ENCODE measurements at places on chromosomes 4 and X.

DNA sequence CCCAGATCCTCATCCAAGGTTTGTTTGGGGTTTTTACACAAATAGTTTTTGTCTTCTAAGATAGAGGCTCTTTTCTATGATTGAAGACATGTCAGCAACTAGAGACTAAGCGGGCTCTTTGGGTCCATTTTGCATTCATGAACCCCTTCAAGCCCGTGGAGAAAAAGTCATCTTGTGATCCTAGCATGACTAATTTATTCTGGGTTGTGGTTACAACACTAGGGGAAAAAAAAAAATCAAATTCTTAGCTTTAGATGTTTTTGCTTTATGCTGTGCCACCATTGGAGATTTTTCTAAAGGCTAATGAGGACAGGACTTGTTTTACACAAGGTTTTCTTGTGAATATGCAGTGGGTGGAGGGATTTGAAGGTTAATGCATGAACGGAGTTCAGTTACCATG is 440.0 kb downstream of the PCDH7 start:
- no peak for DNase-seq

GRCh38 chrX:155115174-155115819 is 44.0 kb downstream of the BRCC3 start:
- DNase-seq, result no peak

GRCh38 chrX:44946771-44947170 is 73.8 kb downstream of the KDM6A start:
- DNase-seq, result no peak

DNA sequence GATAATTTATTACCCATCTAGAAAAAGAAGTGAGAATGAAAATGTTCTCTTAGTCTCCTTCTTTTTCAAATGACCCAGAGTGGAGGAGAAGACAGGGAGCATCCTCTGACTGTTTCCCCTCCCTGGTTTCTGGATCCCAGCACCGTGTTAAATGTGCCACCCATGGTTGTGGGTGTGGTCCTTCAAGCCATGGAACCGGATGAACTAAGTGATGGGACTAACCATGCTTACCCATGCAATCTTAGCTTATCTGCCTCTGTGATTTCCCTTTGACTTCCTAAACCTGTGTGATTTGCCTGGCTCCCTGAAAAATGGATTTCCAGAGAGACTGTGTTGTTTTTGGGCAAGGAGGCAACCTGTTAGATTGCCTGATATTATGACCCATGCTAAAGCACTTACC is 437.1 kb downstream of the MAGEB5 start:
- DNase-seq, result no peak

GRCh38 chrX:74680391-74680790 is 66.0 kb upstream of the RLIM start:
- no peak for DNase-seq

GRCh38 chrX:19731307-19731820 is 156.0 kb downstream of the SH3KBP1 start:
- DNase-seq, result no peak

DNA sequence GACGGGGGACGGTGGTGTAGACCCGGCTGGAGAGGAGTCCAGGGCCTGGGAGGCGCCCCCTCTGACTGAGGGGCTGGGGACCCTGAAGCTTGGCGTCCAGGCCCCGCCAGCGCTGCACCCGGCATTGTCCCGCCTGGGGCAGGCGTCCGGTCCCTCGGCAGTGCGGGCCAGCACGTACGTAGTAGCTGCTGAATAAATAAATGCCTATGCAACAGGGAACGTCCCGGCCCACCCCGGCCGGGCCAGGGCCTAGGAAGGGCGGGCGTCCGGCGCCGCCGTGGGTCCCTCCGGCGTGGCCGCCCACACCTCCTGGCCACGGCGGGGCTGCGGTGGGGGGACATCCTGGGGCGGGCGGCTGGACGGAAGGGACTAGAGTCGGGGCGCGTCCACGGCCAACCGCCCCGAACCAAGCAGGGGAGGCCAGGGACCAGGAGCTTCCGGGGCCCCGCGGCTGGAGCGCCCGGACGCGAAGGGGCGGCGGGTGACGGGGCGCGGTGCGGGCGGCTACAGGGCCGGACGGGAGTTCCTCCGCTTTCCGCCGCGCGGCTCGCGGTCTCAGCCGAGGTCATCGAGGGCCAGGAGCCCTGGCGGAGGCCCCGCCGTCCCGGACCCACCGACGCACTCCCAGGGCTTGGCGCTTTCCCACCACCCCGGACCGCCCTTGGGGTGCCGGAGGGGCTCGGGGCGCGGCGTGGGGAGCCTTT is 886 bp upstream of the WWC2 start:
- peak; percentile 65 for DNase-seq

GRCh38 chrX:5775846-5776430 is 452.7 kb downstream of the NLGN4X start:
- DNase-seq, result no peak

DNA sequence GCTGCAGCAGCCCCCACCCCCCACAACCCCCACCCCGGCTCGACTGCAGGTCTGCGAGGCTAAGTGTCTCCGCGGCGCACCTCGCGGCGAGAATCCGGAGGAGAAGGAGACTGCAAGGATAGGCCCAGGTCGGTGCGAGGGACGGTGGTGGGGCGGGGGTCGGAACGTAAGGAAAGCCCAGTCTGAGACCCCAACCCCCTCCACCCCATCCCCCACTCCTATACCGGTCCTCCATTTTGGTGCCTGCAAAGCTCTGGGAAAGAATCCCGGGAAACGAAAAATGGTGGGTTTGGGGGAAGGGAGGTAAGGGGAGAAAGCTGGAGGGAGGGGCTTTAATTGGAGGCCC is 614 bp downstream of the BEX3 start:
- peak; percentile 45 for DNase-seq

DNA sequence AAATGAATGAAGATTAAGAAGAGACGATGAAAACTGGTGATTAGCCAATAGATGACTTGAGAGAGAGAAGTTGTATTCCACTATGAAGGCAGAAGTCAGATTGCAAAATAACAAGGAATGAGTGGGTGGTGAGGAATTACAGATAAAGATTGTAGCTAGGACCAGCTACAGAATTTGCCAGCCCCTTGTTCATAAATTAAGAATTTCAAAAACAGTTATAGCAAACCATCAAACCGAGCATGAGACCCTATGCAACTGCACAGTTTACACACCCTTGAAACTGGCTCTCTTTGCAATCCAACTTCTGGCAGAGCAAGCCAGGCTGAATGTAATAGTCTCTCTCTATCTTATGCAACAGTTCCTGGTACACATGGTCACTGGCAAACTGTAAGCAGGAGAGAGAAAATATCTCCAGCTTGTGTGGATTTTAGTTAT is 35.2 kb downstream of the STAP1 start:
- no peak for DNase-seq

GRCh38 chr4:36509845-36510244 is 228.4 kb downstream of the DTHD1 start:
- no peak for DNase-seq

DNA sequence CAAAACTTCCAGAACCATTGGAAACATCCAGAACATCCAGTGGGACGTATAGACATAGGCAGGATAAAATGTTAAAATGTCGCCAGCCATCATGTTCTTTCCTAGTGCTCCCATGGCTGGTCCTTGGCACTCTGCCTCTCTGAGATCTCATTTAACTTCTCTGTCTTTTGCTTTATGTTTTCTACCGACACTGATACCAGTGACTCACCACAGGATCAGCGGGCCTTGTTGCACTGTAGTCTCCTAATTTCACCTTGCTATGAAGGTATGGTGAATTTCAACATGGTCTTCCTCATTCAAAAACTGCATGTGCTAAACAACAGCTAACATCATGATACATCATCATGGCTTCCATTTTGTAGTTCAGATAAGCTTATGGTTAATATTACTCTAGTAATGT is 521.0 kb upstream of the IGFBP7 start:
- no peak for DNase-seq

GRCh38 chrX:121496966-121497365 is 449.6 kb downstream of the GLUD2 start:
- DNase-seq, result peak; percentile 81

DNA sequence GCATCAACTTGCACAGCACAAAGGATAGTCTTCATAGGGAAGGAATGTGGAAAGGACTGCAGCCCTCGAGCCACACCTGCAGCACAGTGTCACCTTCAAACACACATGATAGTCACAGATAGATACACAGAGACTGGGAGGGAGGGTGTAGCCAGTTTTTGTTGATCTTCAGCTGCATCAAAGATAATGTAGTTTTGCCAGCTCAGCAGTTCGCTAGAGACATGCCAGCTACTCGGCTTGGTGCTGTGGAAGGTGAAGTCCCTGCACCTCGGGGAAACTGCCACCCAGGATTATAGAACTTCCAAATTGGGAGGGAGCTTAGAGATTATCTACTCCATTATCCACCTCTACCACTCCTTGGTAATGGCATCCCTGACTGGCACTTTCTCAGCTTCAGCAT is 92.9 kb upstream of the PAK3 start:
- no peak for DNase-seq

- peak; percentile 79 for DNase-seq
These were observed 512.5 kb upstream of the SLIT2 start for GRCh38 chr4:19739101-19739651.

DNA sequence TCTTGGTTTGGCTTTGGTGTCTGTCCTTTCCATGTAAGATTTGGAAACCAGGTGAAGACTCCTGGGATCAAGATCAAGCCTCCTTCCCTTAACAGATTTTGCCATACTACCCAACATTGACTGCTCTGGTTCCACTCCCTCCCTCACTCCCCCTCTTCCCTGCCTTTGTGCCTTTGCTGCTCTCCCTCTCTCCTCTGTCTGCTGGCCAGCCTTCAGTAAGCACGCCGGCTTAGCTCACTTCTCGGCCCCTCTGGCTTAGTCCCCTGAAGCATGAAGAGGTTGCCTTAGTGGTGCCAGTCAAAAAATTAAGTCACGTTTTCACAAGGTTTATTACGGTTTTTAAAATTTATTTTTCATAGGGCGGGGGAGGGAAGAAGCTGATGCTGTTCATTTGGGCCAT is 6.0 kb downstream of the GRIA3 start:
- DNase-seq, result no peak

- DNase-seq, result no peak
These were observed 141.0 kb downstream of the MTNR1A start for GRCh38 chr4:186414390-186414789.

DNA sequence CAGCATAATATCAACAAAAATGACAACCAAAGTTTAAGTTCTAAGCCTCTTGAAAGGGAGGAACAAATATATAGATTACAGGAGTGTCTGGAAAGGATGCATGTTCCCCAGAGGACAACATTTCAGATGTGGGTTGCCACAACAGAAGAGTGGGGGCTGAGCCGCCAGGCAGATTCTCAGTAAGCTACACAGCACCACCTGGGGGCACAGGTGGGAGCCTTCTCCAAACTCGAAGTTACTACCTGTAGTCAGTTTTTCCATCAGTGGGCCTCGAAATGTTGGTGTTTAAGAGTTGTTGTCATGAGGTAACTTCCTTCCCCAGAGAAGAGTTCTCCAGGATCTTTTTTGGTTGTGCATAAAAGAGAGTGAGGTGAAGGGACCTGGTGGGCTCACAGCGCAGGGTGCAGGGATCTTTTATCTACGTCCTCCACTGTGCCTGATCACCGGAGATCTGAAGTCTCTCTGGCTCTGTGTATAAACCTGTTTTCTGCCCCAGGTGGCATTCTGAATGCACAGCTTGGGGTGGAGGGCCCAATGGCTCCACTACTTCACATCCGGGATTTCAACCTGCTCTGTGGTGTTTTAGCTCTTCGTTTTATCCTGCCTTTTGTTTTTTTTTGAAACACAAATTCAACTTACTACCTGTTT is 58.4 kb upstream of the STS start:
- DNase-seq, result no peak

GRCh38 chr4:98816386-98816785 is 112.5 kb downstream of the EIF4E start:
- no peak for DNase-seq

DNA sequence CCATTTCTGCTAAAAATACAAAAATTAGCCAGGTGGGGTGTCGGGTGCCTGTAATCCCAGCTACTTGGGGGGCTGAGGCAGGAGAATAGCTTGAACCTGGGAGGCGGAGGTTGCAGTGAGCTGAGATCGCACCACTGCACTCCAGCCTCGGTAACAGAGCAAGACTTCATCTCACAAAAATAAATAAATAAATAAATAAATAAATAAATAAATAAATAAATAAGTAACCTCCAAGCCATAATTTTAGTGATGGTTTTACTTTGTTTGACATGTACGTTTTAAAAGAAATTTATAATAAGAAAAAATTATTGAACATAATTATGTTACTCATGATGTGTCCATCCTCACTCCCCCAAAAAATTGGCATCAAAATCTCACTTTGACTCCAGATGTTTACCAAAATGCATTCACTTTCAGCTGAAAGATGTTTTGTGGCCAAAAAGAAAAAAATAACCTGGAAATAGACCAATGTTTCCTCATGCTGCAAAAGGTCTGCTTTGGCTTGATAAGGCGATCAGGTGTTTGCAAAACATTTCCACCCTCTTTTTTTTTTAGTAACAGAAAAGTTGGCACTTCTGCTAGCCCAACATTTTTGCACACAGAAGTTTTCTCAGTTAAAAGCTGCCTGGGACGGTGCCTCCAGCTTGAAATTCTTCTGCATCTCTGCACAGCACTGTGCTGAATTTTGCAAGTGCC is 42.2 kb upstream of the DHRSX start:
- DNase-seq, result no peak

DNA sequence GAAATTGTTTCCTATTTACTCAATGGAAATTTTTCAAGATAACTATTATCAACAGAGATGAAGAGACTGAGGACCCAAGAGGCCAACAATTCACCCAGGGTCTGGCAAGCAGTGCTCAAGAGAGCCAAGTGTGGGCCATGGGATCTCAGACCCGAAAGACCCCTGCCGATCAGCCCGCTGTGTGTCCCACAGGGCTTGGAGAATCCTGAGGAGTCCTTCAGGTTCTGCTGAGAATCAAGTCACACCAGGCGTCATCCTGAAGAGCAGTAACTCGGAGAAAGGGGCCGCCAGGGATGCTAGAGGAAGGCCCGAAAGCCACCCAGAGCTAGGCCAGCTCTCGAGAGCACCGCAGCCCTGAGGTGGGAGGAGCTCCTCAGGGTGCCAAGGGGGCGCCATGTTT is 48.7 kb downstream of the FGFRL1 start:
- DNase-seq, result no peak

DNA sequence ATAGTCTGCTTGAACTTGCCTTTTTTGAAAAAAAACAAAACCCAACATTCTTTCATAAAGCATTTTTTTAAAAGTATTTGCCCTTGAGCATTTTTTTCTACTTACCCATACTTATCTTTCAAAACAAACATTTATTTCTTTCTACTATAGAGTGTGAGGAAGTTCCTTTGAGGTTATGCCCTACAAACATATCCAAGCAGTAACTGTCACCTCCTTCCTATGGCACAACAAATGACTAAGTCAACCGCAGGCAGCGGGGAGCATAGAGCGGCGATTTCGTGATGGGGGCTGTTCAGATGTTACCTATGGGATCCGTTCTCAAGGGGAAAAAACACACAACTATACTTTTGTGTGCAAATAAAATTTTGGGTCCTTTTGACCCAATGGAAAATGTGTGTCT is 19.4 kb downstream of the SPRY1 start:
- DNase-seq, result peak; percentile 79

- DNase-seq, result peak; percentile 77
These were observed 103.6 kb downstream of the PRKX start for GRCh38 chrX:3609810-3610209.

- DNase-seq, result no peak
These were observed 275.7 kb downstream of the STPG2 start for GRCh38 chr4:97867557-97868091.

GRCh38 chr4:4784379-4784778 is 75.1 kb upstream of the MSX1 start:
- DNase-seq, result no peak
